ENCODE measurements at places on chromosomes 1 and 21.

GRCh38 chr1:159821171-159821867 is 5.4 kb upstream of the SLAMF8 start:
- no peak for DNase-seq

GRCh38 chr1:206907304-206907991 is 10.2 kb downstream of the IL24 start:
- no peak for DNase-seq

GRCh38 chr21:46323227-46323709 is 402 bp downstream of the C21orf58 start:
- peak; percentile 55 for DNase-seq

DNA sequence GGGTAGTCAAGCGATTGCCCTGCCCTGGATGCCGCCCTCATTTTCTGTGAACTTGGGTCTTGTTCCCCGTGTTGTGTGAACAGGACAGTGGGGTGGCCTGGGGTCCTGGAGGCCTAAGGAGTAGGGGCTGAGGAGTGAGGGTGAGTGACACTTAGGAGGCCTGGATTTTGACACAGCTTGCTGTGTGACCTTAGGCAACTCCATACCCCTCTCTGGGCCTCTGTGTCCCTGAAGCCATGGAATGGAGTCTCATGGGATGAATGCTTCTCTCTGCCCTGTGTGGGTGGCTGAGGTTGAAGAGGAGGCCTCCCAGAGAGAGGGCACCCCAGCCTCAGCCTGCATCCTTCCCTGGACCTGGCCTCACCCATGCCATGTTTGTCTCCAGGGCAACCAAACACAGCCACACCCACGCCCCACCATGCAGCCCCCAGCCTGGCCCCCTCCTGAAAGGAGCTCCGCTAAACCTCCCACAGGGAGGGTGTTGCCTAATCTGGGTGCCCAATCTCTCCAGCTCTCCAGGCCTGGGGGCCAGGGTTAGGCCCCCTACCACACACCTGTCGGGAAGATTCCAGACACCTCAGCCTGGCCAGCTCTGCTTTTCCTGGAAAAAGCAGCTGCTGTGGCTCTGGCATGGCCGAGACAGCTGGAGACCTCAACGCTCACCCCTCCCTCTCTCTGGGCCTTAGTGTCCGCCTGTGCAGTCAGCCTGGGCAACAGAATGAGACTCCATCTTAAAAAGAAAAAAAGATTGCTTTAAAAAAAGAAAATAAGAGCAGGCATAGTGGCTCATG is 9.9 kb downstream of the MYOM3 start:
- DNase-seq: no peak

GRCh38 chr1:112257043-112257835 is 138.8 kb upstream of the CTTNBP2NL start:
- no peak for DNase-seq

DNA sequence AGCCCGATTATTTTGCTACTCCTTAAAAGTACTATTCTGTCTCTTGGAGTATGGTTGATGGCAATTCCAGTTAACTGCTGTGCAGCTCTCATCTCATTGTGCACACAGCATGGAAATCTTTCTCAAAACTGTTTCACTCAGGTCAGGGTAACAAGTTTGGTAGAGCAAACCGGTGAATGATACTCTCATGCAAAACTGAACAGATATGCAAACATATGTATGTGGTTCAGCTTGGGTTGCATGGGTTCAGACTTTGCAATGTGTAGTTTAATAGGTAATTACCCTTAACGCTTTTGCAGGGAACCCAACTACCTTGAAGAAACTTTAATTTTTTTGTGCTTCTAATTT is 2.2 kb downstream of the GADD45A start:
- no peak for DNase-seq

DNA sequence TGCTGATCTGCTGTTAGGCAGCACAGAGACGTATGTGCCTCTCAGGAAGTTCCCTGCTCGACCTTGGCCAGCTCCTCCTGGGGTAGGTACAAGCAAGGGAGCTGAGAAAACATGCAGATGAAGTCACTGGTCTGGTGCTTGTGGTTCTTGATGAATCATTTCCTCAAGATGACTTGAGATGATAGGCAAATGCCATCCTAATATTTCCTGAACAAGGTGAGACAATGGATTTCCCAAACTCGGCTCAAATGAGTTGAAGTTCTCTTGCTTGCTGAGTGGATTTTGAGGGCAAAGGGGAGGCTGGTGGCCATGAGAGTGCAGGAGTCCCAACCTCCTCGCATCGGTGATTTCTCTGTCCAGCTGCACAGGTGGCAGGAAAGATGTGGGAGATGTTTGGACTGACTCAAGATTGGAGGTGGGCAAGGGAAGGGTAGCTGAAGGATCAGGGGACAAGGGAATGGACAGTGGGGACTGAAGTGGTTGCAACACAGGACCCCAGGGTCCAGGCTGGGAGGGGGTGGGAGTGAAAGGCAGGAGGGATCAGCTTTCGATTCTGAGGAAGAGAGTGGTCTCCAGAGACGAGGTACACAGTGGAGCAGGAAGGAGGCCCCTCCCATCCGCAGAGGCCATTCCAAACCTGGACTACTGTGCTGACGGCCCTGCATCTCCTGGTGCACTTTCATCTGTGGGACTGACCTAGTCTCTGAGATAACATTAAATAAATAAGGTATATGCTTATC is 63.9 kb downstream of the CAPN2 start:
- peak; percentile 62 for DNase-seq

- peak; percentile 70 for DNase-seq
These were observed 27.1 kb downstream of the ZBTB17 start for GRCh38 chr1:15948595-15949452.

GRCh38 chr1:208162903-208163302 is 81.3 kb downstream of the PLXNA2 start:
- no peak for DNase-seq

DNA sequence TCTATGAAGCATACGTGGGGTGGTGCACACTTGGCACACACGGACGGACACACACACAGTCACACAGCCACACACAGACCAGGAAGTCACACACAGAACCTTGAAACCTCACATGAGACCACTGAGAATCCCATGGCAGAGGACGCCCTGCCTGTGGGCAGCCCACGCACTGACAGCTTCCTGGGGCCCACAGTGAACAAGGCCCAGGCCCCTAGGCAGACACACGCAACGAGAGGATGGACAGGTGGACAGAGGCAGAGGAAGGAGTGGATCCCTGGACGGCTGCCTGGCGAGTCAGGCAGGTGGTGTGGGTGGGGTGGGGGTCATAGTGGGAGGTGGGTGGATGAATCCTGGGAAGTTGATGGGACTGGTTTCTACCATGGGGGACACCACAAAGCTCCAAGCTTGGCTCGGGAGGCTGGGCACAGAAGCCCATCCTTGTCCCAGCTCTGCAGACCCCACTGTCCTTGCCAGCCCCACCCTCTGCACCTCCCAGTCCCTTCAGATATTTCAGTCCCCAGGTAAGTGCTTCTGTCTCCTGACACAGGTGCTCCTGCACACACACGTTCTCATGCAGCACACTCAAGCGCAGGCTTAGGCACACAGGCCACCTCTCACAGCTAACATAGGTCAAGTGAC is 49.1 kb downstream of the WNT9A start:
- DNase-seq: no peak

Measured in activated CD4-positive, alpha-beta T cell treated with anti-CD3 and anti-CD28 coated beads for 48 hours (primary cell).